ENCODE measurements at places on chromosomes 2 and 18. TPM values are rescaled to one million over a fixed set of nuclear protein-coding genes. Genes with fewer than 3 reads are reported as not detected.

The ARHGEF33 gene
- total RNA-seq = 0.14 TPM

The GNLY gene
- total RNA-seq = not detected

The NAT8 gene
- not detected for total RNA-seq

The TRAF3IP1 gene
- total RNA-seq = 7.6 TPM

The NT5DC4 gene
- not detected for total RNA-seq

The SCYGR4 gene
- not detected for total RNA-seq

The SPP2 gene
- total RNA-seq = not detected

Measured in airway epithelial cell (primary cell).